Stimulated activated CD8-positive, alpha-beta memory T cell treated with anti-CD3 and anti-CD28 coated beads, Interleukin-7, amount 100 ng/mL, for 1 hour (primary cell): ENCODE measurements at places on chromosomes 12 and 14.

GRCh38 chr12:122856999-122857671 lies 21.9 kb downstream of the HIP1R start:
- no peak for DNase-seq

GRCh38 chr12:132117558-132117875 lies 26.6 kb downstream of the DDX51 start:
- DNase-seq = no peak

GRCh38 chr14:41901089-41901488 lies 294.4 kb downstream of the LRFN5 start:
- no peak for DNase-seq

DNA sequence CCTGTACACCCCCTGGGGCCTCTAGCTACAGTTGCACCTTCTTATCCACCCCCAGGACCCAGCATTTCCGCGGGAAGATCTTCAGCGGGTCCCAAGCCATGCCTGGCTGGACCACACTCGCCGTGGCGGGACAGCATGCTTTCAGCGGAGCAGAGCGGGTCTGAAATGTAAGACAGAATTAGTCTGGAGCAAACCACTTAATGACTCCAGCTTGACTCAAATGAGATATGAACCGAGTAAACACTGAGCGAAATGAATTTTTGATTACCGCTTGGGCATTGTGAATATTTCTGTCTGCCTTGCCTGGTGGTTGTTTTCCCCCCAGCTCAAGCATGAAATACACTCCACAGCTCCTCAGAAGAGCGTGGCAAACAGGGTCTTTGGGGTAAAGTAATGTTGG lies 60.8 kb downstream of the SLC24A4 start:
- no peak for DNase-seq

- no peak for DNase-seq
These were observed 1.5 kb downstream of the RAP1B start for GRCh38 chr12:68612202-68612601.

GRCh38 chr14:98916476-98916875 lies 355.5 kb downstream of the BCL11B start:
- no peak for DNase-seq

GRCh38 chr12:128298091-128298748 lies 31.2 kb downstream of the TMEM132C start:
- DNase-seq = no peak

GRCh38 chr12:83093426-83093825 lies 406.7 kb downstream of the TMTC2 start:
- DNase-seq = no peak

GRCh38 chr12:113239811-113240331 lies 18.6 kb downstream of the TPCN1 start:
- no peak for DNase-seq

DNA sequence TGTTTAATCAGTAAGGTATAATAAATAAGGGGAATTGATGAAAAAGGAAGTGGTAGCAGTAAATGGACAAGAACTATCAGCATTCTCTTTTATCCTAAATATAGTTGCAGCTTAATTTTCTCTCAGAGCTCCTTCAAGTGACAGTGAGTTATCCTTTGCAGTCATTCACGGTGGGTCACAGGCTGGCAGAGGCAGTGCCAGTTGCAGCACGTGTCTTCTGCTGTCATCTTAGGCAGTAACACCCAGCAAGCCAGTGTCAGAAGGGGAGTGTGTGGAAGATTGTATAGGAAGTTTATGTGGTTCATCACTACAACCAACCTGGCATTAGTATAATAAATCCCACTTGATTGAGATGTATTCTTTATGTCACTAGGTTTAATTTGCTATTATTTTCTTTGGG lies 170.0 kb downstream of the CCDC91 start:
- DNase-seq = no peak

DNA sequence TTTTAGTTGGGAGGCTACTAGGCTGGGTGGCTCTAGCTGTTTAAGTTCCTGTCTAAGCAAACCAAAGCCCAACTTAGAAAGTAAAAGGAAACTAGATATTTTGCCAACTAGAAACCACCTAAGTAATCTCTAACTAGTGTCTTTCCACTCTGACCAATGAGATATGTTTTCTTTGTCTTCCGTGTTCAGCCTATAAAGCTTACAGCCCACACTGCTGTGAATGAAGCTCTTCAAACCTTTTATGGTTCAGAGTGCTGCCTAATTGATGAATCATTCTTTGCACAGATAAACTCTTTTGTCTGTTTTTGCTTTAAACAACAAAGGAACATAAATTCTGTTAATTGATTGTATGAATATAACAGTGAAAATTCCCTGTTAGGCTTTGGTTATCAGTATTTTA lies 66.1 kb downstream of the FUT8 start:
- DNase-seq = no peak

DNA sequence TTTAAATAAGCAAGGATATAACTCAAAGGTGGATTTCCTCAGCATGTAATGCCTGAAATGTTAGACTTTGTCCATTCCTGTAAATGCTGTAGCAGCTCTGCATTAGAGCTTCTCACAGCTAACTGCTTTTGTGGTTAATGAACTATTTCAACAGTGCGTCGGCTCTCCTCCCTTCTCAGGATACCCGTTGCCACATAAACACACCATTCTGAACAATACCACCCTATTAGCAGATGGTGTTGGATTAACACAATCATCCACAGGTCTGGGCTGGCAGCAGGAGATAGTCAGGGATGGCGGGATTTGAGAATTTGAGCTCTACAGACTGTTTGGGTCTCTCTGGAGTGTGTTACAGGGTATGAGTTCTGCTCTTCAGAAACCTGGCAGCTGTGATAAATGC lies 33.5 kb upstream of the C12orf42 start:
- DNase-seq = no peak

DNA sequence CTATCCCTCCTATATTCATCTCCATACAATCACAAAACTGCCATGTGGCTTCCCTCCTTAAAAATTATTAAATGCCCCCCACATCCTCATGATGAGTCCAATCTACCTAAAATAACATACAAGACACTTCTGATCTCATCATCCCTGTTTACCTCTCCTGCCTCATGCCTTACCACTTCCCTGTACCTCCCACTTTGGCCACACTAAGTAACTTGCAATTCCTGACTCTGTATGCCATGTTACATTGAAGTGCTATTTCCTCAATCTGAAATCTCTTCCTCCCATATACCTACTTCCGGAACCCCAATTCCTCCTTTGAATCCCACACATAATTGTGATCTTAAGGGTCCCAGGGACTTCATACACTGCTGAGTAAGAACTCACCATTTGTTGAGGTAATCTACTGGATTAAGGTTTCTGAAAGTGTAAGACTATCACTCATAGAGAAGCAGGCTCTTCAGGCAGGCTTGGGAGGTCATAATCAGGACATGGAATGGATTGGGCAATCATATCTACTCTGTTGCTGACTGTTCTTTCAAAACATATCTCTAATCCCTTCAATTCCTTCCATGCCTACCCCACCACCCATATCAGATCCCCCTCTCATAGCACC lies 117.6 kb upstream of the PLEKHG7 start:
- DNase-seq = no peak

- DNase-seq = no peak
These were observed 206.2 kb downstream of the PELI2 start for GRCh38 chr14:56324454-56324853.

- DNase-seq = peak; percentile 98
These were observed 14.8 kb downstream of the PROX2 start for GRCh38 chr14:74860899-74861733.

DNA sequence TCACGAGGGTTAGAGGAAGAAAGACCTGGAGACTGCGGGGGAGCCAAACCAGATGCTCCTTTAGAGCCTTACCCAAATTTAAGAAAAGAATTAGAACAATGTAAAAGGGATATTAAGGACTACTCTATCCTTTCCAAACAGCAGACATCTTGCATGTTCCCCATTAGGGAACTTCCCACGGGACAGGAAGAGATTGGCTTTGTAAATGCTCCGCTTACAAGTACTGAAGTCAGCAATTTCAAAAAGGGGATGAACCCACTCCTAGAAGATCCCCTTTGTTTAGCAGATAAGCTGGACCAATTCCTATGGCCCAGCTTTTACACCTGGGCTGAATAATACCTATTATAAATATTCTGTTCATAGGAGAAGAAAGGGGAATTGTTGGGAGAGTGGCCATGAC lies 74.2 kb downstream of the APOBEC1 start:
- DNase-seq = no peak

GRCh38 chr12:12606781-12607589 lies 4.7 kb upstream of the CREBL2 start:
- DNase-seq = no peak

DNA sequence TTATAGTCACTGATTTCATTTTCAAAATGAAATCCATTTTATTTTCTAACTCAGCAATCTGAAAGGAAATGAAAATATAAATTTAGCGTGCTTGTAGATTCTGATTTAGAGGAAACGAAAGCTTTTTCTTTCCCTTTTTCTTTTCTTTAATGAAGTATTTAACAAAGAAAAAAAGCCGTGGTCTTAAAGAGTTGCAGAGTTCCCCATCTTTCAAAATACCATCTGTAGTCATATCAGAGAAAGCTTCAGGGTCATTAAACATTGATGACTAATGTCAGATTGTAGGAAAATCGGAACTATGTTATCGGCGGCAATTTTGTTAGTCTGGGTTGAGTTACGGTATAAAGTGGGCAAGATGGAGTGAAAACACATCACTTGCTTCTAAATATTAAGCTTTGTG lies 32.3 kb downstream of the DRAM1 start:
- DNase-seq = no peak

- no peak for DNase-seq
These were observed 81.9 kb upstream of the ANO2 start for GRCh38 chr12:6026998-6027397.

DNA sequence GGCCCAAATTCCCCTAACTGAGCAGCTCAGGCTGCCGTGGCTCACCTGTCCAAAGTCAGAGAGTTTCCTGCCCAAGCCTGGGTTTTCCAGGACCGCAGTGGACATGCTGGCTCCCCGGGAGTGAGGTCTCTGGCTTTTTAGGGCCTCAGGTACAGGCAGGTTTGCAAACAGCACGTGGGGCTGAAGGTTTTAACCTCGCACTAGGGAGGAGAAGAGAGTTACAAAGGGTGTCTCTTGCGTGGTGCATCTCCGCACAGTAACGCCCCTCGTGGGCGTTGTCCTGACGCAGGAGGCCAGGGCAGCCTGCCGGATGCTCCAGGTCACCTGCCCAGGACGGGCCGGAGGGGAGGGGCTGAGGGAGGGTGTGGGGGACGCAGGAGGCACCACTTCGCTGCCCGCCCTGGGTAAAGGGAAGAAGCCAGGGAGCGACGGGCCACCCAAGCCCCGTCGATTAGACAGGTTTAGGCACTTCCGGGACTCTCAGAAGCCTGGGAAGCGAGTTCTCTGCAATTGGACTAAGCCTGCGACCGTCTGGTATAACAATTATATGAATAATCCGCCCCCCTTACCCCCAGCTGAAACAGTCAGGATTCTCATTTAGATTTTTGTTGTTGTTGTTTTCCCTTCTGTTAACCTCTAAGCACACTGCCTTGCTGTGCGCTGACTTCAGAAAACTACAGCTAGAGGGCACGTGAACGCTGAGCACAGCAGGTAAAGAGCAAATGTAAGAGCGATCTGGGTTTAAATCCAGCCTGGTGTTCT lies at the start of gene PAH:
TSS of gene PAH (minus strand) at position 219 of the 762 bp plus-strand sequence. CDS start at position 105, 114 bp downstream.
- no peak for DNase-seq

DNA sequence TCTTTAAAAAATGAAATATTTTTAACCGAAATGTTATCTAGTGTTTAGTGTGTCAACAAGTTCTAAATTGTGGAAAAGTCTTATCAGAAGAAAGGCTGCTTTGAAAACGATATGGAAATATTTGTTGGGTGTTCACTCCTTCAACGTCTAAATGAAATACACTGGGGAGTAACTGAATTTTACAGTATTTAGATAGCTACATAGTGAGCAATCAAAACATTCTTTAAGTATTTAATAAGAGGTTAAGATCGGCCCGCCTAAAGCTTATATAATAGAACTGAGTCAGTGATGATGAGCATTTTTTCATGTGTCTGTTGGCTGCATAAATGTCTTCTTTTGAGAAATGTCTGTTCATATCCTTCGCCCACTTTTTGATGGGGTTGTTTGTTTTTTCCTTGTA lies 228.3 kb downstream of the RAD51B start:
- DNase-seq = no peak

GRCh38 chr12:103301642-103302591 lies 193.9 kb downstream of the C12orf42 start:
- no peak for DNase-seq

DNA sequence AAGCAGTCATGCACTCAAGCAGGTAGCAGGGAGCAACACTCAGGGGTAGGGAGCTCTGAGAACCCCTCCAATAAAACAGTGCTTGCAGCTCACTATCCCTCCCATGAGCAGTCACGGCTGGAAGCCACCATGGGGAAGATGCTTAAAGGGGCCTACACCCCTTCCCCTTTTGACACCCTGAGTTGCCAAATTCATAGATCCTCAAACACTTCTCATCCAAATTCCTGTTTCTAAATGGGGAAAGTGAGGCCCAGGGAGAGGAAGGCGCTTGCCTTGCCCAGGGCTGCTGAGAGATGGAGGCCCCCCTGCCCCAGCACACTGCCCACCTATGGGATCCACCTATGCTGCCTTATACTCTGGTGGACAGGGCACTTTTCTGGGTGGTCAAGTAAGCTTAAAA lies 7.2 kb upstream of the ENDOU start:
- no peak for DNase-seq

DNA sequence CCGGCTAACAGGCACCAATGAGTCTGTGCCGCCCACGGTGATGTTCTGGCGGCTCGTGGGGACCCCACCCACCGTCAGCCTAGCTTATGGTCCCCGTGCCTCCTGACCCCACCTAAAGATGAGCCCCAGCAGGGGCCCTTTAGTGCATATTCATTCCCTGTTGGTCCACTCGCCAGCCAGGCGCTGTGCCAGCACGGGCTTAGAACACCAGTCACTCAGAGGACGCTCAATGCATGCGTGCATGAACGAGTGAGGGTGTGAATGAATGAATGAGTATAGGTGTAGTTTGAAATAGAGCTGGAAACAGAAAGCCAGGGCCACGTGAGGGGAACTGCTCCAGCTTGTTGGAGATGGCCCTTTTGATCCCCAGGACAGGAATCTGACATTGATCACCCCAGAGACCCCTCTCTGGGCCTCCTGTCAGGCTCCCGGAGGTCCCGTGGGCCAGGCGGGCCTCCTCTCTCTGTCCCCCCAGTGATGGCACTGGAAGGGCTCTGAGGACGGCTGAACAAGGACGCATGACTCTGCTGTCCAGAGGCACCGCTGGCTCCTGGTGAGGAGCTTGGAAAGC lies 193.9 kb upstream of the C14orf180 start:
- no peak for DNase-seq

DNA sequence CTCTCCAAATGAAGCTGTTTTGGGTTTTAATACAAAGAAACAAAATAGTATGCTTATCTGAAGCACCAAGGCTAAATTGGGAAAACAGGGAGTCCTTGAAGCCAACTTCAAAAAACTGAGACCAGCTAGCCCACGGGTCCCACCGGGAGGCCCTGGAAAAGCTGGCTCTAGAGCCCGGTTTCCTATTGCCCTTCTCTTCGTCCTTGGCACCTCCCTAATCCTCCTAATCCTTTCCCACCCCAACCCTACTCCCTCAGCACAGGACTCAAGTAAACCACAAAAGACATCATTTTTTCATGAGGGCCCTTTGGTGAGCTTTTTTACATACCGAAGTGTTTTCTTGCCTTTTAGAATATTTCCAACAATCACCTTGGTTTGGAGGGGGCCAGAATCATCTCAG lies 11.3 kb downstream of the LRRC74A start:
- DNase-seq = no peak

- no peak for DNase-seq
These were observed at the start of gene NFE2 for GRCh38 chr12:54300732-54301427. NFE2 (minus strand) TSS chr12:54301015; CDS start chr12:54295248, 5,767 bp downstream.
